Neural progenitor cell (in vitro differentiated cells): ENCODE measurements at places on chromosomes 4 and X.

- no peaks in the 10 kb centered on the region for H3K36me3 ChIP-seq
- no peak overlapping the region for H3K4me3 ChIP-seq
- DNase-seq: no peak
- H3K27ac ChIP-seq: no peak overlapping the region
- H3K27me3 ChIP-seq: no peaks in the 10 kb centered on the region
These were observed 21.5 kb upstream of the SYTL5 start for GRCh38 chrX:37984880-37985279.

- no peak overlapping the region for H3K4me3 ChIP-seq
- H3K4me1 ChIP-seq: no peaks in the 10 kb centered on the region
- no peaks in the 10 kb centered on the region for H3K36me3 ChIP-seq
- DNase-seq: no peak
These were observed 49.2 kb upstream of the SCRG1 start for GRCh38 chr4:173448103-173448502.

GRCh38 chr4:15398732-15399131 is 29.1 kb upstream of the C1QTNF7 start:
- no peaks in the 10 kb centered on the region for H3K36me3 ChIP-seq
- no peaks in the 10 kb centered on the region for H3K27me3 ChIP-seq
- no peak overlapping the region for H3K27ac ChIP-seq
- H3K4me3 ChIP-seq: no peak overlapping the region
- no peak for DNase-seq
- H3K4me1 ChIP-seq: peaks cover 11% of the 10 kb centered on the region

GRCh38 chrX:16333453-16333852 is 166.2 kb downstream of the MAGEB17 start:
- H3K36me3 ChIP-seq: no peaks in the 10 kb centered on the region
- no peak overlapping the region for H3K4me3 ChIP-seq
- H3K27me3 ChIP-seq: no peaks in the 10 kb centered on the region
- DNase-seq: no peak
- no peak overlapping the region for H3K27ac ChIP-seq

GRCh38 chr4:40283968-40284367 is 51.2 kb upstream of the CHRNA9 start:
- DNase-seq: no peak
- no peak overlapping the region for H3K27ac ChIP-seq
- H3K4me1 ChIP-seq: peaks cover 5% of the 10 kb centered on the region
- no peak overlapping the region for H3K4me3 ChIP-seq

DNA sequence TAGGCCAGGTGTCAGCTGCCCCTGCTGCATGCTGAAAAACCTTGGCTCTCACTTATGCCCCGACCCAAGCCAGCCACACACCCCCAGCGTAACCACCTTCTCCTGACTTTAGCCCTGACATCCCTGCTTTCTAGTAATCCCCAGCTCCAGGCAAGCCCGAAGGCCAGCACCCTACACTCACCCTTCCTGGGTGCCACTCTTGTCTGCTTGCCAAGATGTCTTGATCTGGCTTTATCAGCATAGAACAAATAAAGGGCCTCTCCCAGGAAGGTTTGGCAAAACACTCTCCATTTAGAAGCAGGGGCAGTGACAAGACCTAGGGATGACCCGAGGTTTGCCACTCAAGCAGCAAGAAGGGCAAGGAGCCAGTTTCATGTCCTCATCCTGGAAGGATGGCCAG is 6.8 kb upstream of the MAP9 start:
- H3K36me3 ChIP-seq: no peaks in the 10 kb centered on the region
- H3K27me3 ChIP-seq: peaks cover 15% of the 10 kb centered on the region
- H3K4me1 ChIP-seq: no peaks in the 10 kb centered on the region
- H3K4me3 ChIP-seq: no peak overlapping the region
- DNase-seq: no peak
